Non-pigmented ciliary epithelial cell (primary cell): ENCODE measurements at places on chromosomes 3 and 15.

DNA sequence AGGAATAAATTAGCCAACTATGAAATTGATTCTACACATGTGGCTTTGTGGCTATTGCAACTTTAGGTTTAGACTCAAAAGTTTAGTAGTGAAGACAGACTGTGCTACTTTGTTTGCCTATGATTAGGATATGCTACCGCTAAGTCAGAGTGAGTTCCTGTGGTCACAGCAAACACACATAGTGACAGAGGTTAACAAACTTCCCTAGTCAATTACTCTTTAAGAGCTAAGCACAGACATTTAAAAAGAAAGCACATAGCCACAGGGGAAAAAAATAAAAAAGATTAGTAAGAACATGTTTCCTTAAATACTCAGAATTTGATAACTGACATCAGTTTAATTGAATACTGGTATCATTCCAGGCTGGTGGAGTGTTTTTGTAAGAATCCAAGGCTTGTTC is 207.1 kb downstream of the GBE1 start:
- no peak for DNase-seq

GRCh38 chr3:177931346-177931745 is 604.9 kb upstream of the KCNMB2 start:
- no peak for DNase-seq

GRCh38 chr3:144085964-144086363 is 114.3 kb downstream of the DIPK2A start:
- no peak for DNase-seq

- DNase-seq: no peak
These were observed 22.7 kb downstream of the CTDSPL2 start for GRCh38 chr15:44450172-44450571.

DNA sequence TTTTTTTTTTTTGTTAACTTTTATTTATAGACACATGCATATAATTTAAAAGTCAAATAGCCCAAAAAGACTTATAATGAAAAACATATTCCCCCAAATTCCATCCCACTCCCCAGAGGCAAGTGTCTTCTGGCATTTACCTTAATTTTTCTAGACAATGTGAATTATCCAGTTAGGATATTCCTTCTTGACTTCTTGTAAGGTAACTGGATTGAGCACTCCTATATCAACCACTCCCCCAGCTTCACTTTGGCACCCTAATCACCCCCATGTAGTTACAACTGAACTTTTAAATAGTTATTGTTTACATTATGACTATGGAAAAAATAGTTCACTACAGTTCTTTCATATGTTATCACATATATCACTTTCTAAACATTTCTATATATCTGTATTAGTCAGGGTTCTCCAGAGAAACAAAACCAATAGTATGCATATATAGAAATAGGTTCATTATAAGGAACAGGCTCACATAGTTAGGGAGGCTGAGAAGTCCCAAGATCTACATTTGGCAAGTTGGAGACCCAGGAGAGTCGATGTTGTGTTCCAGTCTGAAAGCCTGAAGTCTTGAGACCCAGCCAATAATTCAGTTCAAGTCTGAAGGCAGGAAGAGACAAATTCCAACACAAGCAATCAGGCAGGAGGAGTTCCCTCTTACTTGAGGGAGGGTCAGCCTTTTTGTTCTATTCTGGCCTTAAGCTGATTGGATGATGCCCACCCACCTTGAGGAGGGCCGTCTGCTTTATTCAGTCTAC is 175.8 kb downstream of the THSD4 start:
- DNase-seq: no peak

GRCh38 chr15:89614164-89614563 is 38.9 kb downstream of the TICRR start:
- DNase-seq: no peak

- no peak for DNase-seq
These were observed 19.0 kb downstream of the POPDC2 start for GRCh38 chr3:119641416-119641815.

- no peak for DNase-seq
These were observed 703.2 kb downstream of the NLGN1 start for GRCh38 chr3:174100744-174101143.

GRCh38 chr3:186217820-186218164 is 108.9 kb upstream of the ETV5 start:
- no peak for DNase-seq

DNA sequence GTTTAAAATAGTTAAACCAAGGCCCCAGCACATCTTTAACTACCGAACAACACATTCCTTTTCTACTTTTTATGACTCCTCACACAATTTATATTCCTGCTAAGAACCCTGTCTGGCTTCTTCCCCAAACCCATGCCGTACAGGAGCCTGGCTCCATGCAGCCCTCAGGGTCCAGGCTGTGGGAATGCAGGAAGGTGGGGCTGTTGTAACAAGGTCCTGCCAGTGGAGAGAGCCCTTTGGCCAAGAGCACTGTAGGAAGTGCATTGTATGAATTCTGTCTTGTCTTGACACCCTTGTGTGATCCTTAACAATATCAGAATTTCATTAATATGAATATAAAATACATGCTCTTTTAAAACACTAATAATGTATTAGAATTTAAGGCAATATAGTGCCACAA is 563.8 kb downstream of the TBL1XR1 start:
- DNase-seq: no peak
